ENCODE measurements at places on chromosomes 16 and 17.

DNA sequence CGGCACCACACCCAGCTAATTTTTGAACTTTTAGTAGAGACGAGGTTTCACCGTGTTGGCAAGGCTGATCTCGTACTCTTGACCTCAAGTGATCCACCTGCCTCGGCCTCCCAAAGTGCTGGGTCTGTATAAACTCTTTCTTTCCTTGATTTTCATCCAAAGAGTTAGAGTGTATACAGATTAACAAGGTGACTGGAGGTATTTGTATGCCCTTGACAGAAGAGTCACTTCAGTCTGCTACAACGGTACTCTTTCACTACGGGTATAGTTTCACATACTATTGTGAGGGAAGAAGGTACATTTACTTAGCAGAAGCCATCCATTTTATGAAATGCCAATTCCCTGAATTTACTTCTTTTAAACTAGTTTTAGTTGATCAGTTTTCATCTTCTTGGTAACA lies 32.5 kb downstream of the PPM1E start:
- no peak for DNase-seq

- DNase-seq: no peak
Observed at GRCh38 chr17:81710514-81711308, 1.4 kb upstream of the SLC25A10 start.

DNA sequence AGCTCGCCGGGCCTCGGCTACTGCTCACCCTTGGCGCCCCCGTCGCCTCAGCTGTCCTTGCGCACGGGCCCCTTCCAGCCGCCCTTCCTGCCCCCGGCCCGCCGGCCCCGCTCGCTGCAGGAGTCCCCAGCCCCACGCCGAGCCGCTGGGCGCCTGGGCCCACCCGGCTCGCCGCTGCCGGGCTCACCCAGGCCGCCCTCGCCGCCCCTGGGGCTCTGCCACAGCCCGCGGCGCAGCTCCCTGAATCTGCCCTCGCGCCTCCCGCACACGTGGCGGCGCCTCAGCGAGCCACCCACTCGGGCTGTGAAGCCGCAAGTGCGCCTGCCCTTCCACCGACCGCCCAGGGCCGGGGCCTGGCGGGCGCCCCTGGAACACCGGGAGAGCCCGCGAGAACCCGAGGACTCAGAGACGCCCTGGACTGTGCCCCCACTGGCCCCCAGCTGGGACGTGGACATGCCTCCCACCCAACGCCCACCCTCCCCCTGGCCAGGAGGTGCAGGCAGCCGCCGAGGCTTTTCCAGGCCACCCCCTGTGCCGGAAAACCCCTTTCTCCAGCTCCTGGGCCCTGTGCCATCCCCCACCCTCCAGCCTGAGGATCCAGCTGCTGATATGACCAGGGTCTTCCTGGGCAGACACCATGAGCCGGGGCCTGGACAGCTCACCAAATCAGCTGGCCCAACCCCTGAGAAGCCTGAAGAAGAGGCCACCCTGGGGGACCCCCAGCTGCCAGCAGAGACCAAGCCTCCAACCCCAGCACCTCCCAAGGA lies 12.8 kb downstream of the MYO15A start:
- no peak for DNase-seq

- no peak for DNase-seq
Observed at GRCh38 chr16:86968866-86969265, 348.3 kb downstream of the C16orf95 start.

GRCh38 chr16:4182581-4183236 lies 59.2 kb downstream of the SRL start:
- no peak for DNase-seq

- DNase-seq: no peak
Observed at GRCh38 chr16:56923481-56924091, 8.4 kb upstream of the HERPUD1 start.

DNA sequence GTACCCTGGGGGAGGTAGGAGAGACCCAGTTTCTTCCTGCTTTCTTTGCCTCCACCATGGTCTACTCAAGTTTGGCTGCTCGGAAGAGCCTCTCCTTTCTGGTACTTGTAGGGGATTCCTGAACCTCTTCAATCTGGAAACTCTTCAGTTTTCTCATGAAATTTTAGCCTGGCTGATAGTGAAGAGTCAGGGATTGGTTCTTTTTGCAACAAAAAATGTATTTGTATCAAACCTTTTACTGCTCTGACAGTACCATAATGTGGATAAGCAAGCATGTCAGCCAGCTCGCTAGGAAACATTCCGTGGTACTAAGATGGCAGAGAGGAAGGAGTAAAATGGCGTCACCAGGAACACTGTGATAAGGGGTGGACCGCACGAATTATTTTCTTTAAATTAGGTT lies 55.4 kb downstream of the NUP93 start:
- no peak for DNase-seq

All from NCI-H1417 treated with DMSO at 0.1 percent for 48 hours (cell line).